ENCODE measurements at places on chromosomes 2 and 18.
A peak's percentile ranks its signal among the peaks of the same experiment; 100 is the strongest.

- DNase-seq: no peak
These were observed 39.8 kb upstream of the DNMT3A start for GRCh38 chr2:25381502-25381901.

DNA sequence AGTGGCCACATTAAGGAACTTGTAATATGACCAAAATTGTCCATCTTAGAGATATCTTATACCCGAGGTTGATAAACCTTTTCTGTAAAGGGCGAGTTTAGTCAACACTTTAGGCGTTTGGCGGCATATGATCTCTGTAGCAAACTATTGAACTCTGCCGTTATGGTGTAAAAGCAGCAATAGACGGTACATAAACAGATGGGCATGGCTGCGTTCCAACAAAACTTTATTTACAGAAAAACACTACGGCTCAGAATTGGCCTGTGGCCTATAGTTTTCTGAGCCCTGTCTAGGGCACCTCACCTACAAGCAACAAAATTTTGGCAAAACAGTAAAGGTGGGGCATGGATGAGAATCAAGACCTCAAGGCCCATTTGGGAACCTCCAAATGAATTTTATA is 121.9 kb upstream of the HAAO start:
- no peak for DNase-seq

- no peak for DNase-seq
These were observed 75.3 kb downstream of the REV1 start for GRCh38 chr2:99414566-99414965.

DNA sequence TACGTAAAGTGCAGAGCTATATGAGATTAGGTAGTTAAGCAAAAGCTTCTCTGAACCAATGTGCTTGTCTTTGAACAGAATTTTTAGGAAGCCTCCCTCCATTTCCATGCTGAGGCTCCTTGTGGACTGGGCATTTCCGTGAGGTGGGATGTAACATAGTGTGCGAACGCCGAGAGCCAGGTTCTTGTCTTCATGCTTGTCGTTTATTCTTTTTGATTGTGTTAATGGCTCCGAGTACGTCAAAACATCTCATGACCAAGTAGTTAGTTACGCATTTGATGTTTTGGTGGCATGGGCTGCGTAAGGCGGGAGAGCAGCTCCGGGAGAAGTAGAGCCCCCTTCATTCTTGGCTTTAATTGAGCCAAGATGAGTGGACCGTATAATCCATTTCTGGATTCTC is 32.9 kb downstream of the DGKD start:
- no peak for DNase-seq

GRCh38 chr2:127853671-127854070 is 4.3 kb downstream of the POLR2D start:
- DNase-seq: no peak

- peak; percentile 76 for DNase-seq
These were observed 75.3 kb downstream of the MBD2 start for GRCh38 chr18:54149078-54149697.

DNA sequence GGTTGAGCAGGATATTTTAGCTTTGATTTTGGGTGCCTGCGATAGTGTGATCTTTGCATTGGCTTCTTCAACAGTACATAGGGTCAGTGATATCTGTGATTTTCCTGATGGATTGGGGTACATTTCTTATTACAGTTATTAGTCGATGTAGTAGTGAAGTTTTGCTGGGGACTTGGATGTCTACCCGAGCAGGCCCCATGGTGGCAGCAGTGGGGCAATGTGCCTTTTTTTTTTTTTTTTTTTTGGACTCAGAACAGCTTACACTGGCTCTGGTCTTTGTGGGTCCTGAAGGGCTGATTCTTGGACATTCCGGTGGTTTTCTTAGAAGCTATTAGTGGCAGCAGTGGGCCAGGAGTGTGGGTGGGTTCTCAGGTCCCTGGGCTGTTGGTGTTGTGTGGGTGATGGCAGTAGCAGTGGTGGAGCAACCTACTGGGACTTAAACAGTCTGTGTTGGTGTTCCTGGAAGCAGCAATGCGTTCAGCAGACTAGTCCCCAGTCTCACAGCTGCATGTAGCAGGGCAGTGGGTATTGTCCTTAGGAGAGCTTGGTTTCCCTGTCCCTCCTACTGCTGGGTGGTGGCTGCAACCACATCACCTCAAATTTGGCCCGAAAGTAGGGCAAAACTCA is 53.7 kb upstream of the SLC4A10 start:
- DNase-seq: no peak

DNA sequence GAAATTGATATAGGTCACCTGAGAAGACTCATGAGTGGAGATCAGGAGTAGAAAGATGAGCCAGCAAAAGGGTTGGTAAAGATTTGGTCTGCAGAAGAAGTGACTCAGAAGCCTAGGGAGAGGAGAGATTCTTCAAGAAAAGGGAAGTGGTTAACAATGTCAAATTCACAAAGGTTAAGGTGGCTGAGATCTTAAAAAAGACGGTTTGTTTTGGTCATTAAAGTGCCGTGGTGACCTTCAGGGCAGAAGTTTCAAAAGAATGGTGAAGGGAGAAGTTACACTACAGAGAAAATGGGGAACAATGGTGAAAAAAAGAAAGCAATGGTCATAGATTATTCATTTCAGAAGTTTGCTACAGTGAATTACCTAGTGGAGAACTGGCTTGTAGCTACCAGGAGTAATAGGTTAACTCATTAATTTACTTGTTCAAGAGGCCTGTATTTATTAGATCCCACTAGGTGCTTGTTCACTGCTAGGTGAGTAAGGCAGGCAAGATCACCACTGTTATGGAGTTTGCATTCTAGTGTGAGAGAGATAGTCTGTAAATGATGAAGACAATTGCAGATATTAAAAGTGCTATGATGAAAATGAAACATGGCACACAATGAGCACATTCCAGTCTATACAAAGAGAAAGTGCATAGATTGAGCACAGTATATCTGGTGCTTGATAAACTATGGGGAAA is 43.0 kb downstream of the FBXO48 start:
- DNase-seq: no peak

DNA sequence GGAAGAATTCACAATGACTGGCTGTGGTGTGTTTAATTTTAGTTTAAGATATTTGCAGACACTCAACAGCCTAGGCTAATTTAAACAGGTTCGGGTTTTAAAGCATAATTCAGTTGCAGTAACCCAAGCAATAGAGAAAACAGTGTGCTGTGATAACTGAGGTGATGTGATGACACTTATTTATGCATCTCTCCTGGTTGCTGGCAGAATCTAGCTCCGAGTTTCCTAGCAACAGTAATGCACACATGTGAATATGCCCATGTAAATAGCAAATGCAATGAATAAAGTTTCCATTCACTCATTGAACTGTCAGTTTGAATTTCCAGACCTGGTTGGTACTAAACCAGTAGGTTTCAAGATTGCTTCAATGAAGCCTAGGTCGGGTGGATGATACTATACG is 426.5 kb downstream of the TMX3 start:
- no peak for DNase-seq

- no peak for DNase-seq
These were observed 112.0 kb upstream of the STPG4 start for GRCh38 chr2:47266939-47267710.

DNA sequence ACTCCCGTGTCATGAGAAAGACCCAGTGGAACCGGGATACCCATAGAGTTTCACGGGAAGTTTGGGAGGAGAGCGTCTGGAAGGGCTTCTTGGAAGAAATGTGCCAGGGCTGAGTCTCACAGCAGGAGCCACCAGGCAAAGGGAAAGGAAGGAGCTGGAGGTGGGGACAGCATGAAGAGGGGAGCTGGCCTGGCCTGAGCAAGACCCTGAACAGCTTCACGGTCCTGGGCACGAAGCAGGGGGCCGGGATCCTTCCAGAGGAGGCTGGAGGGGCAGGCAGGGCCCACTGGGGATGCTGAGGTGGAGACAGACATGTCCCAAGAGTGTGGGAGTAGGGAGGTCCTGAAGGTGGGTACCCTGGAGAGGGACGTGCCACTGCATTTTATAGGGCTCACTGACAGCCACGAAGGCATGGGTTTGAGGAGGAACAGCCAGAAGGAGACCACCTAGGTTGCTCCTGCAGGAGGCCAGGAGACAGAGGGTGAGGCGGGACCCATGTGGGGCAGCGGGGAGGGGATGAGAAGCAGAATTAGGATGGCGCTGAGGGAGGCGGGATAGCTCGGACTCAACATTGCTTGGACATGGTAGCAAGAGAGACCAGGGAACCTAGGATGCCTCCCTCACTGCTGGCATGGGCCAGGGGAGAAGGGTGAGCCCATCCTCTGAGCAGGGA is 168.1 kb upstream of the ID2 start:
- no peak for DNase-seq
